ENCODE measurements at places on chromosomes 4 and X.

GRCh38 chr4:27057053-27057452, 196.4 kb downstream of the STIM2 start:
- no peak for DNase-seq

- no peak for DNase-seq
These were observed 240.1 kb upstream of the ANKRD50 start for GRCh38 chr4:124952601-124953000.

DNA sequence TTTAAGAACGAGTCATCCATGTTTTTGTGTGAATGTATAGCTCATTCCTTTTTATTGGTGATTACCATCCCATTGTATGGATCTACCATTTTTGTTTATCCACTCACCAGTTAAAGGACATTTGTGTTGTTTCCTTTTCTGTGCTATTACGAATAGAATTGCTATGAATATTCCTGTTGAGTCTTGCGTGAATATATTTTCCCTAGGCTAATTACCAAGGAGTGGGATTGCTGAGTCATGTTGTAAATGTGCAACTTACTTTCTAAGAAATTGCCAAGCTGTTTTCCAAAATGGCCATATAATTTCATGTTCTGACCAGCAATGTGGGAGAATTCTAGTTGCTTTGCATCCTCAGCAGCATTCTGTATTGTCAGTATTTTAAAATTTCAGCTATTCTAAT, 51.3 kb downstream of the YIPF6 start:
- no peak for DNase-seq

DNA sequence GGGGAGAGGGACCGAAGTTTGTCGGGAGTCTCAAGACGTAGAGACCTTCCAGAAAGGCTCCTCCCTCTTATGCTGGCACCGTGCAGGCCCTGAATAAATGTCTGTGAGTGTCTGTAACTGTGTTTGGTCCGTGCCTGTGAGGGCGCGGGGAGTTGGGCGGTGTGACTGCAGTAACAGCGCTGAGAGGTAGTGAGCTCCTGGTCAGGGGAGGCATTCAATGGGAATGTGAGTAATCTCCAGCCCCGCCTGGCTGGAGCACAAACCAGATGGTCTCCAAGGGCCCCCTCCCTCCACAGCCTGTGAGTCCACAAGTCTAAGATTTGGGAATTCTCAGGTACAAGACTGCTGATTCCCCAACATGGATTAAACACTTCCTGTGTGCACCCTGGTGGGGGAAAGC, 100.0 kb downstream of the HMX1 start:
- no peak for DNase-seq

- DNase-seq: no peak
These were observed 26.4 kb upstream of the PGM2 start for GRCh38 chr4:37799941-37800554.

DNA sequence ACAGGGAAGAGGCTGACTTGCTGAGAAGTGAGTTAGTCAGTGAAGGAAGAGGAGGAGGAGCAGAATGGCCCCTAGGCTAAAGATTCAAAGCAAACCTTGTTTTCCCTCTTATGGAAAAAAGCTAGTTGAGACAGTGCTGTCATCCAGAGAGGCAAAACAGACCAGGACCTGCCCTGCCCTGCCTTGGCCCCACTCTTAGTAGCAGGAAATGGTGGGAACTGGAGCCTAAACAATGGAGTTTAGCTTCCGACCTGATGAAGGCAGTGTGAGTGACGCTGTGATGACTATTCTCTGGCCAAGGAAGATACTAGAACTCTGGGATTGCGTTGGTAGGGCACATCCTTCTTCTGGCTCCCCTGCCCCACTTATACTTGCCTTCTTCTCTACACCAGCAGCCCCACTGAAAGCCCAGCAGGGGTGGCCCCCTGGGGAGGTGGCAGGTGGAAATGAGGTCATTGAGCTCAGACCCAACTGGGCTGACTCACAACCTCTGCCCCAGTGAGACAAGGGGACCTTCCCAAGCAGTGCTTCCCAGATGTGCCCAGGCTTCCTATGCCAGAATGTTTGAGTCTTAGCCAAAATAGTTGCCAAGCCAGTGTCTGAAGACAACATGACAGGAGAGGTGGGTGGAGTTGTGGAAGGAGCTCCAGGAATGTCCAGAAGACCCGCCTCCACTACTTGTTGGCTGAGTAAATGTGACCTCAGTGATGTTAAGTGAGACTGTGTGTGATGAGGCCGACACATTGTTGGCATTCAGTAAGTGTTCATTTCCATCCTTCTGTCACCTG, 38.8 kb downstream of the MSN start:
- DNase-seq: no peak

DNA sequence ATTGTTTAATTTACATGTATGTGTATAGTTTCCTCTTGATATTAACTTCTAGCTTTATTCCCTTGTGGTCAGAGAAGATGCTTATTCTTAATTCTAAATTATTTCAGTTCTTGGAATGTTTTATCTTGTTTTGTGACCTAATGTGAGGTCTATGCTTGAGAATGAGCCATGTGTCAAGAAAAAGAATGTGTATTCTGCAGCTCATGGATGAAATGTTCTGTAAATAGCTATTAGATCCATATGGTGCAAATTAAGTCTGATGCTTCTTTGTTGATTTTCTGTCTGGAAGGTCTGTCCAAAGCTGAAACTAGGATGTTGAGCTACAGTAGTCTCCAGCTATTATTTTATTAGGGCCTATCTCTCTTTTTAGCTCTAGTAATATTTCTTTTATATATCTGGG, 187.3 kb upstream of the RASGEF1B start:
- no peak for DNase-seq

GRCh38 chr4:7092026-7092425, 24.2 kb upstream of the GRPEL1 start:
- DNase-seq: no peak

- DNase-seq: no peak
These were observed 113.2 kb downstream of the ENOX2 start for GRCh38 chrX:130789793-130790192.

DNA sequence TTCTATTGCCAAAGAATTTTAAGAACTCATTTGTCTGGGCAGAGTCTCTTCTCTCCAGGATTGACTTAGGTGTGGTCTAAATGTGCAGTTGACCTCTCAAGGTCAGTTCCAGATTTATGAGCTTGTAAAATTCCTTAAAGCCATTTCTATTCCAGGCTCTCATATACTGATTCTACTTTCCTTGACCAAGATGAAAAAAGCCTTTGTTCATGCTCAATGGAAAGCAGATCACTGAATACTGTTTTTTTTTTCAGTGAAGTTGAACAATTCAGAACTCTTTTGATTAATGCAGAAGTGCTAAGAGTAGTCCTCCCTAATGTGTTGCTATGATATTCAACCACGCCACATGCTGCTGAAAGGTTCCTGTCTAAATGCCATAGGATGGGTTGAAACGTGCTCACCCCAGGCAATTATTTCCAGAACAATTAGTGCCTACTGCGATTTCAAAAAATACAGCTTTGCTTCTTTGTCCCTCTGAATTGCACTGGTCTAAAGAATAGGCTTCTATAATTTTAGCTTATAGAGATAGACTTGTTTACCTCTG, 312.4 kb upstream of the PABPC5 start:
- DNase-seq: no peak

- no peak for DNase-seq
These were observed 335.2 kb downstream of the PCDH10 start for GRCh38 chr4:133484287-133484686.

- no peak for DNase-seq
These were observed 4.6 kb downstream of the RAB33A start for GRCh38 chrX:130176354-130176776.

DNA sequence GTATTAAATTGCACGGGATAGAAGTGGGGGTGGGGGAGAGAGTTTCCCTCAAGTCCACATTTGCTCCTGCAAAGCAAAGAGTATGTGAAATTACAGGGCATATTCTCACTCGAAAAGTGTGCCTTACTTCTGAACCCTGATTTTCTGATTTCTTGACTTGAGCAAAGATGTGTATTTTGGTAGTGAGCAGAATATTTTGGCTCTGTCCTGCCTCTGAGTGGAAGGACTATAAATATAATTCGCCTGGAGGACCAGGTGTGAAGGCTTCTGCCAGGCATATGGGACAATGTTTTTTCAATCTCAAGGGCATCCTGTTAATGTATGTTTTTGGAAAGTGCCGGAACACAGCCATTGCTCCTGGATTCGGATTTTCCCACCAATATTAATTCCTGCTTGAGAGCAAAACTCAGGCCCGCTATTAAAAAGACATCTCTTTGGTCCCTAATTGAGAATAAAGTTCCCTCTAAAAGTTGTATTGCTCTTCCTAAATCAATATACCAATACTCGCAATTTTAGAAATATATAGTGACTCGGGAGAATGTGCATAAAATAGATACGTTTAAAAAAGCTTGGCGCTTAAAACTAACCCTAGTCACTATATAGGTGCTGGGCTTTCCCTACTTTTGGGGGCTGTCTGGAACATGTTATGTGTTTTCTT, 15.3 kb upstream of the PITX2 start:
- DNase-seq: peak; percentile 10

DNA sequence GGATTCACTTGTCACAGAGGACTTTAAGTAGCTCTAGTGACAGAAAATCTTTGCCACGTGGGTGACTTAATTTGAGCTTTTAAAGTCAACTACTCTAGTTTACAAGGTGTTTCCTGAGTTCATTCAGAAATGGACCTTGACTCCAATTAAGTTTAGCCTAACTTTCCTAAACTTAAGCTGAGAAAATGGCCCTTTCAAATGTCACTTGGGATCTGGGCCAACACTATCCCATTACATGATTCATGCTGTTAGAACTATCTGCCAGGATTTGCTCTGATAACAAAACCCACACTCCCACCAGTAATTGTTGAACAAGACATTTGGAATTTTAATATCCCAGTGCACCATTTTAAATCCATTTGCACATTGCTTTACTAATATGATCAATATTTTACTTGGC, 40.8 kb downstream of the C4orf46 start:
- no peak for DNase-seq

GRCh38 chr4:67437974-67438713, 107.2 kb downstream of the CENPC start:
- no peak for DNase-seq

DNA sequence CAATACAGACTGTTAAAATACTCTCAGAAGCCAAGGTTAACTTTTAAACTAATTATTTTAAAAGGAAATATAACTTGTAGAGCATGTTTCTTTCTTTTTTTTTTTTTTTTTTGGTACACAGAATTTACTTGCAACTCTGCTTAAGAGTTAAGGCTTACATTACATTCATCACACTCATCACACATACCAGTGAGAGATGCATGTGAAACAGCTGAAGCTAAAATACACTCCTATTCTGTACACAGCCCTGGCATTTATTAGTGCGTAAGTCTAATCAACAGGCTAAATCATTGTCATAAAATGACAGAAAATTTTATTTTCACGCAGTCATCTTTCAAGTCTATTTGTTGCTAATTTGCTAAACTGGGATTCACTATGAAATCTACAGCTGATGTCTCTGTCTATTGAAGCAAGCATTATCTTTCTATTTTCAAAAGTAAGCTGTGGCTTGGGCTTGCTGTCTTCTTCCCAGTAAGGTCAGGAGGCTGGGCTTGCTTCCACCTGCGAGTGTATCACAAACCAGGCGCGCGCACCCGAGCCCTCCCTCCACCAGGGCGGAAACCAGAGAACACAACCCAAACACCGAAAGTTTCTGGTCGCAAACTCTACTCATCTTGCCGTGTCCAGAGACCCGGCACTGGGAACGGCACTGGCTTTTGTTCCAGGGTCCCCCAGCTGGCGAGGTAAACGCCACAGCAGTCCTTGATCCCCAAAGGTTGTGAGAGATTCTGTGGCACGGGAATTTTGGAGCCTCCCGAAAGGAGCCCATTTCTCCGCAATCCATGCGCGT, 3.9 kb downstream of the MAML3 start:
- DNase-seq: peak; percentile 89

- no peak for DNase-seq
These were observed 177.5 kb downstream of the AASDH start for GRCh38 chr4:56209767-56210166.

DNA sequence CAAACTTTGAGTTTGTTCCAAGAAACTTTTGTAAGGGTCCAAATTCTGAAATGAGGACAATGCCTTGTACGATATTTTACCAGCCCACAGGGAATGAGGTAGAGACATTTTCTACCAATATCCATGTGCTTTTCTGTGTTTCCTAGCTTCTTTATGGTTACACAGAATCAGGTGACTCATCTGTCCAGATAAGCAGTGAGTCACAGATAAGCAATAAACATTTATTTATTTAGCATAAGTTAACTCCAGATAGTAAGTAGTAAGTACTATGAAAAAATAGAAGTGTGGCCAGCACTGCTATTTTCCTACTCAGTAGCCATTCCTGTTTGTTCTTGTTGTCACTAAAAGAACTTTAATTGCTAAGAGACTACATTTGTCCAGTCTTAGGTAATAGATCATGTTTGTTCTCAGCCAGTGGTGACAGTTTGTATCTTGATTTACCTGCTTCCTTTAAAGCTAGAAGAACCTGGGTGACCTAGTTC, 7.4 kb downstream of the AFF1 start:
- DNase-seq: no peak

DNA sequence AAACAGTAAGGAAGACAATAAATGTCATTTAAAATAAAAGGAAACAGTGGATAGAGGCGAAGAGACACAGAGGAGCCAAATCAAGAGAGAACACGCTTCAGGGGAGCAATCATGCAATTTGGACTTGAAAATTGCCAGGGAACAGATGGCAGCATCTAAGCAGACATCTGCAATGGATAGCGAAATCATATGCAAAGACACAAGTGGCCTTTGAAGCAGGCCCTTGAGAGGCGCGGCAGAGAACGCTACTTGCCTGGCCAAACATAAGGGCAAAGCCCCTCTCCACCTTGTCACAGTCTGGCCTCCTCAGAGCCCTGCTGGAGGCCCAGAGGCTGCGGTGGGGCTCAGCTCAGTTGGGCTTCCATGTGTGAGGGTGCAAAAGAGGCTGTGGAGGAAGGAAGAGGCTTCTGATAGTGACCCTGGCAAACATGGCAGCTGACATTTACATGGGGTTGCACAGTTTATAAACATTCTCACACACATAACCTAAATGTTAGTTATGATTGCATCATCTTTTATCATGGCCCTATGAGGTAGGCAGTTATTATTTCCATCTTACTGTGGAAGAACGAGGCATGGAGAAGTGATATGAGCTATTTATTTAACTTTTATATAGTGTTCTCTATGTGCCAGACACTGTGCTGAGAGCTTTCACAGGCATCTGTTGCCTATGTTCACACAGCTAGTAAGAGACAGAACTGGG, 18.3 kb downstream of the ADGRG4 start:
- DNase-seq: no peak

DNA sequence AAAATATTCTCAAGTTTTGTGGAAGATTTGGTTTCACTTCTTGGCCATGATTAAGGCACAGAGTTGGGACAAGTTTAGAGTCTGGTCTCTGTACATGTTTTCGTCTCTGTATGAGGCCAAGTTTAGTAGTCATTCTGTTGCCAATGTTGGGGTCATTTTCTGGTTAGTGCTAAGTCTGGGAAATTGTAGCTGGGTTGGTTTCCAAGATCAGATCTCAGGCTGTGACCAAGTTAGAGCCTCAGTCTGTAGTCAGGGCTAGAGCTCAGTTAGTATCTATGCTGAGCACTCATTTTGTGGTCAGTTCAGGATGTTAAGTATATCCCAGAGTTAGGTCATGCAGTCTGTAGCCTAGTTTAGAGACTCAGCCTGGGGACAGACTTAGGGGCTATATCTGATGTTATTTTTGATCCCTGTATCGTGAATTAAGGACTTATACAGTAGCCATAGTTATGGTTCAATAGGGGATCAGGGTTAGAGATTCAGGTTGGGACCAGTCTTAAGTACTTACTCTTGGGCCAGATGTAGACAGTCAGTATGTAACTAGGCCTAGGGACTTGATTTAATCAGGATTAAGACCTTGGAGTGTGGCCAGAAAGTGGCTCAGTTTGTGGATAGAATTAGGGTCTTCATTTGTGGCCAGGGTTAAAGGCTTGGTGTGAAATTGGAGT, 6.6 kb upstream of the ENOX2 start:
- DNase-seq: peak; percentile 24

- DNase-seq: no peak
These were observed 105.1 kb upstream of the DCLK2 start for GRCh38 chr4:149973181-149973580.

Measured in common myeloid progenitor, CD34-positive (primary cell).